ENCODE measurements at places on chromosomes 11 and 22.

DNA sequence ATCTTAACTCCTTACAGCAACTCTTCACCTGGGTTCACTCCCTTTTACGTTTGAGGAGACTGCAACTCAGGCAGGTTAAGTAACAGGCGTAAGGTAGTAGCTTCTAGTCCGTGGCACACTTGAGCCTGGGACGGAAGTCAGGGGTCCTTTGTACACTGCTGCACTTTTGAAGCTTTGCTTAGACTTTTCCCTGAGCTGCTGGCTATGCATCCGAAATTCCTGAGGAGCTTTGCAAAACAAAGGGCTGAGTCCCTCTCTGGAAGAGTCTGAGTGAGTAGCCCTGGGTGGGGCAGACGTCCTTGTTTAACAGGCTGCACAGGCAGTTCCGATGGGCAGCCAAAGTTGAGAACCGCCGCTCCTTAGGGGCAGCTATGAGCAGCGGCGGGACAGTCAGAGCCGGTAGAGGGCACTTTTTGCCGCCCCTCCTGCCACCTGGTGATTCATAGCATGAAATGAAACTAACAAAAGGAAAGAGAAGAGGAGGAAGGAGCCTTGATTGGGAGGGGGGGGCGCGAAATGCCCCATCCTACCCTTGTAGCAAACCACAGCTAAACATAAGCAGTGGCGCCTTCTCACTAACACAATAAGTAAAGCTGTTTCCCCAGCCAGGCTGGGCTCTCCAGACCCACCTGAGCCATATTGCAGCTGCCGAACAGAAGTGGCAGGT is 1.4 kb downstream of the TMEM109 start:
- DNase-seq: peak; percentile 50

- peak; percentile 64 for DNase-seq
These were observed 1.7 kb downstream of the SMTN start for GRCh38 chr22:31082606-31083376.

DNA sequence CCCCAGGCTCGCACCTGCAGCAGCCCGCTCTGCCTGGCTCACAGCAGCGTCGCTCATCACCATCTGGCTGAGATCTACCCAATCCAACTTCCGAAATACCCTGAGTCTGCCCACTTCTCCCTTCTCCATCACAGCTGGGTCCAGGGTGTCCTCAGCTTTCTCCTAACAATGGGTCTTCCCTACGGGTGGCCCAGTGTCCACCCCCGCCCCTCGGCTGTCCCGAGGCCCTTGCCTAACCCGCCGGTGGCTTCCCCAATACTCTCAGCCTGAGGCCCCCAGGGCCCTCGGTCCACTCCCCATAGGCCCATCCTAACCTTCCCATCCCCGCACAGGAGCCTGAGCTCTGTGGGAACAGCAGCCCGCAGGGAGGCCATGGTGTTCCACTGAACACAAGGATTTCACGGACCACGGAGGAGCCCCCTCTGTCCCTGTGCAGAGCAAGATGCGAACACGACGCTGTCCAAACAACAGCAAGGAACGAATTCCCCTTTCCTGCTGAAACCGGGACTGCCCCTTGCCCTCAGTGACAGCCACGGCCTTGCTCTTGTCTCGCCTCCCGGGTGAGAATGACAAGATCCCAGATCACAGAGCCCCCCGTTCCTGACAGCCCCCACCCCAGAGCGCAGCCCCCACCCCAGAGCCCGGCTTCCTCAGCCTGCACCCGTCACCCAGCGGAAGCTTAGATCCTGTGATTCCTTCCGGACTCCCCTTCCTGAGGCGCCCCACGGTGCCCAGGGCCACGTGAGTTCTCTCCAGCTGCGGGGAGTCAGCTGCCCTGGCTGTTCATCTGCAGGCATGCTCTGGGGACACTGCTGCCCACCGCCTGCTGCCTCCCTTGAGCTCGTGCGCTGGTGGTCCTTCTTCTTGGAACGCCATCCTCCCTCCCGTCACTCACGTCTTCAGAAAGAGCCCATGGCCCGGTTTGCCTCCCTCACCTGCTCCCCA is 48.8 kb upstream of the CARS1 start:
- DNase-seq: no peak

DNA sequence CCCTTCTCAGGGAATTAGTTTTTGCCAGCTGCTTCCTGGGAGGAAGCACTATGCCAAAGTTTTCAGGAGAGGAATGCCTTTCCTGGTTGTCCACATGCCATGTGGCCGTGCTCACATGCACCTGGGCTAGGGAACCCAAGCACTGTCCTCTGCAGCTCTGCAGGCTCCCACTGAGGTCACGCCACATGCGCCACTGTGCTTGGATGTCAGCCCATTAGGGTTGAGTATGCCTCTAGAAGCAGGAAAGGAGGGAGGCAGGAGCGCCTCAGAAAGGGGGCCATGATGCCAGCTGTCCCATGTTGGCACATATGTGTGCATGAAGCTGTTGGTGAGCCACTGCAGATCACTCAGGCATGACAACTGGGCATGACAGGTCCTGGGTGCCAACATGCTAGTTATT is 81.6 kb upstream of the SUSD2 start:
- no peak for DNase-seq

DNA sequence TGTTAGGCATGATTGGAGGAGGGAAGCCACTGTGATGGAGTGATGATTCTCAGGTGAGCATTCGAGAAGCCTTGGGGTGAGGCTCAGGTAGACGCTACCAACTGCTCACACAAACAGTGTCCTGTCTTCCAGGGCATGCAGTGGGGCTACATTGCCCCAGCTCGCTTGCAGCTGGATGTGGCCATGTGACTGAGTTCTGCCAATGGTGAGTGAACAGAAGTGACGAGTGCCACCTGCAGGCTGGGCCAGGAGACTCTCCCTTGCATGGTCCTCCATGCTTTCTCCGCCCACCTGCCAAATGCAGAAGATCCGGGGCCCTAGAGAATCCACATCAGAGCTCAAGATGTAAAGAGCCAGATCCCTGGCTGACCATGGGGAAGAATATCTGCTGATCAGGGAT is 195.9 kb downstream of the BCR start:
- no peak for DNase-seq

GRCh38 chr22:30541961-30542810 is 4.4 kb downstream of the SEC14L6 start:
- no peak for DNase-seq

DNA sequence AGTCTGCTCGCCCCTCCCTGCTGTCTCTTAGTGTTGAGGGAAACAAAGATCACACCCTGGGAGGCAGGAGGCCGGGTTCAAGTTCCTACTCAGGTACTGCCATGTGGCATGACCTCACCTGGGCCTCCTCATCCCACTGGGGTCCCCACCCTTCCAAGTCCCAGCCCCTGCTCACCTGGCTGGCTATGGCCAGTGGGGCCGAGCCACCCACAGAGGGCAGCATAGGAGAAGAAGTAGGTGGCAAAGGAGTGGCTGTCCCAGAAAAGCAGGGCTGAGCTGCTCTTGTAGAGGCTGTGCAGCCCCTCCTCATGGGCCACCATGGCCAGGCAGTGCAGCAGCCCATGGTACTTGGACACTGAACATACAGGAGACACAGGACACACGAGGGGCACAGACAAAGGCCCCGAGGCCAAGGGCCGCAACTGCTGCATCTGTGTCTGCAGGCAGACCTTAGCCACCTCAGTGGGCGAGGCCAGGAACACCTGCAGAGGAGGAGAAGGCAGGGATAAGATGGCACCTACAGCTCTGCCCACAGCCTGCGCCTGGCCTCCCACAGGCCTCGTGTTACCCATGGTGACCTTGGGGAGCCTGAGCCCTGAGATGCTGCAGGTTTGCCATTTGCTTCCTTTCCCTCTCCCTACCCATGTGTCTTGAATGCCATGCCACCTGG is 50.6 kb upstream of the MPEG1 start:
- no peak for DNase-seq

GRCh38 chr22:40216041-40216756 is 38.5 kb downstream of the TNRC6B start:
- DNase-seq: no peak

DNA sequence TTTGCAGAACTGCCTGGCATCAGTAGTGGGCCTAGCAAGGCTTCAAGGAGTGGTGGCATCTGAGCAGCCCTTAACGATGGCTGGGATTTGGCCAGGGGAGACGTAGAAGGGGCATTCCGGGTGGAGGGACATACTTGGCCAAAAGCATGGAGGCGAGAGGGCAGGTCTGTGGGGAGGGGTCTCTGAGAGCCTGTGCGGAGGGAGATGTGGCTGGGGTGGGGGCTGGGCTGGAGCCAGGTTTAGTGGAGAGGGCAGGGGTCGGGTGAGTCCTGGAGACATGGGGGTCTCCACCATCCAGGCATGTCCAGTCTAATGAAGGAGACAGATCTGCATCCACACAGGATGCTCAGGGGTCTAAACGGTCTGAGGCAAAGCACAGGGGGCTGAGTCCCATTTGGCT is 34.4 kb upstream of the WNT11 start:
- DNase-seq: no peak

DNA sequence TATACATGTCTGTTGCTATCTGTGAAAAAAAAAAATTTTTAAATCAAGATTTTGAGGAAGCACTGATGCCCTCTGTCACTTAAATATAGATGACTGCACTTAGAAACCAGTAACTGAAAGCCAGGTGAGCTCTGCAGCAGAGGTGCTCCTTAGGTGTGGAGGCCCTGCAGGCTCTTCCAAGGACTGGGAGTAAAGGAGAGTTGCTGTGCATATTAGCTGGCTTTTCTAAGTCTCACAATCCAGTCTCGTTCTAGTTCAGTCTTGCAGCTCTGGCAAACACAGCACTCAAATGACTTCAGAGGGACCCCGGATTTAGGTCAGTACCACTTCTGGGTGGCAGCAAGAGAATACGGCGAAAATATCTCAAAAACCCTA is 61.0 kb downstream of the LARGE2 start:
- DNase-seq: no peak

DNA sequence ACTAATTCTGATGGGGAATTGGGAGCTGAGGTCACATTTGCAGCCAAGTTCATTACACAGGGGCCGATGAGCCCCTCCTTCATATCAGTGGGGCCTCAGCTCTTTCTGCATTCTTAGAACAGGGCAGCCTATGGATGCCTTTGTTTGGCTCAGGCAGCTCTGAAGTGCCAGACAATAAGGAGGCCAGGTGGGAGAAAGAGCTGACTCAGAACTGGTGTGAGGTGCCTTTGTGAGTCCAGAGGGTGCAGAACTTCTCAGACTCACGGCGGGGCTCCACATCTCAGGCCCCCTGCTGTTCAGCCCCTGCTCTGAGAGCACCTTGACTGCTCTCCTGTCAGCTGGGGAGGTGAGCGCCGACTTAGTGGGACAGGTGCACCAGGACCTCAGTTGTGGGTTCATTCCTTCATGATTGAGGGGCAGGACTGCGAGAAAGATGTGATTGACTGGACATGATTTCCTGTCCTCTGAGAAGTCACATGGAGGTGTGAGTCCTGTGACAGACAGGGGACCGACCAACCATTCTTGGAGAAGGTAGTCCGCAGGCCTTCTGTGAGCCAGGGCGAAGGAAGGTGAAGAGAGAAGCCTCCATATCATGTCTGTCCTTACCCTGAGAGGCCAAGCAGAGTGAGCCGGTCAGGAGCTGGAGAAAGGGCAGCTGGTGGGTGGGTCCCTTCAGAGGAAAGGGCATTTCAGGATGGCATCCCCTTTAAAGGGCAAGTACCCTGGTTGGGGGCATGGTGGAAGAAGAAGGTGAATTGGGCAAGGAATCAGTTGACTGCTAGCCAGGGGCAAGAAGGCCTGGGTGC is 245.0 kb upstream of the TBCEL start:
- DNase-seq: no peak

DNA sequence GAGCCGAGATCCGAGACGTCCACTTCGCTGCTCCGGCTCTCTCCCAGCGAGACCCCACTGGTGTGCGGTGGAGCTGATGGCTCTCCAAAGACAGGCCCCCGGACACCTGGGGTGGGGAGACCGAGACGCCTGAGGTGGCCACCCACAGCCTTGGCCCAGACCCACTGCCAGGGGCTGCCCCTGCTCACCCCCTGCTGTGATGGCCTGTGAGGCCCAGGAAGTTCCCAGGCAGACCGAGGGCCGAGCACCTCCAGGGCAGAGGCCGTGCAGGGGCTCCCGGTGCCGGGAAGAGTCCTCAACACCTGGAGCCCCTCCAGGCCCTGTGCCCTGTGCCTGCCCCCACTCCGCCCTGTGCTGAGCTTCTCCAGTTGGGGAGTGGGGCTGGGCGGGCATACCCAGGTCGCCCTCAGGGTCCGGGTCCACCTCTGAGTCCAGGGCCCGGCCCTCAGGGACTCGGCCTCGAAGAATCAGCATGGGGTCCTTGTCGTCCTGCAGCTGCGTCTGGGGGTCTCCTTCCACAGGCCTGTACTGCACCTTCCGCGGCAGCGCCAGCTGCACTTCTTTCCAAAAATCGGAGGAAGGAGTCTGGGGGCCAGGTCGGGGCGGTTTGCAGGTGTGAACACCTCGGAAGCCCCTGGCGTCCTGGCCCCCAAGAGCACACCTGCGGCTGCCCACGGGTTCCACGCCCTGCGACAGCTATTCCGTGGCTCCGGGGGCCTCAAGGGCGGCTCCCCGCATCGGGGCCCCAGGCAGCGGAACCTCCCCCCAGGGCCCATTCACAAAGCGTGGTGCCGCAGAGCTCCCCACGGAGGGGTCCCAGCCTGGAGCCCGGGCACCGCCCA is 8.6 kb downstream of the SIGIRR start:
- no peak for DNase-seq

- DNase-seq: no peak
These were observed 58.6 kb upstream of the PRDM11 start for GRCh38 chr11:45087900-45088160.

DNA sequence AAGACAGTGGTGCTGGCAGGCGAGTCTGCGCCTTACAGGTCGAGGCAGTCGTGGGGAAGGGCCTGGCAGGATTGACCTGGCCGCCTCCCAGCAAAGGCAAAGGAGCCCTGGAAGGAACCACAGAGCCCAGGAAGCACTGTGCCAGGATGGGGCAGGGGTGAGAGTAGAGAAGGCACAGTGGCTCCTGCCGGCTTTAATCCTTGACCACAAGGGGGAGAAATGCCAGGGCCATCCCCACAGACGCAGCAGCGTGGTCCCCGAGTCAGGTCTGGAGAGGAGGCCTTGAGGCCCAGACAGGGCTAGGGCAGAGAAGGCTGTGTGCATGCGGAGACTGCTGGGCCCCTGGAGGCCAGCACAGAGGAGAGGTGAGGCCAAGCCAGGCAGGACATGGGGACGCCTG is 9.9 kb upstream of the NDUFS8 start:
- peak; percentile 35 for DNase-seq

DNA sequence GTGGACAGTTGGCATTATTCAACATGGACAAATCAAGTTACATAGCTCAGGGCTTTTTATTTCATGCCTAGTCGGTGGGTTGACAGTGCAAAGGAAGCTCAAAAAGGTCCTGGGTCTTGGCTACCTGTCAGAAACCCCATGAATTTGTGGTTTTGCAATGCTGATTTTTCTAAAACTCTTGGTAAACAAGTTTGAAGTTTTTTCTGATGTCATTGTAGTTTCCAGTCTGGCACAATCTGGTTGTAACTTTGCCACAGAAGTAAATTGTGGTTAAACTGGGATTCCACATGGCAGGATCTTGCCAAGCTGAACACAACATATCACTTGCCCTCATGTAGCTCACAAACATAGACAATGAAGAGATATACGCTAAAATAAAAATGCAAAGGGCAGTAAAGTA is 100.8 kb downstream of the EHF start:
- peak; percentile 27 for DNase-seq

DNA sequence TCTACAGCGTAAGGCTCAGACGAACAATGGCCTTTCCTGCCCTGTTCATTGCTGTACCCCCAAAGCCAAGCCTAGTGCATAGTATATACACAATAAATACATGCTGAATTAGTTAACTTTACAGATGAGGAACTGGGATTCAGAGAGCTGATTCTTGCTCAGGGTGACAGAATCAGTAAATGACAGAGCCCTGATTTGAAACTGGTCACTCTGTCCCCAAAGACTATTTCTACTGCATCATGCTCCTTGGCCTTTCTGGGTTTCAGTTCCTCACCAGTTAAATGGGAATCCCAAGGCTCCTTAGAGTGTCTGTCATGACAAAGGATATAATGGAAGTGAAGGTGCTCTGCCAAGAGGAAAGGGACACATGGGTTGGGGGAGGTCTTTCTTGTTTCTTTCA is 50.5 kb upstream of the TSKU start:
- no peak for DNase-seq

Data from IMR-90 (cell line).